HepG2 (cell line): ENCODE measurements at places on chromosomes 4 and X. TPM values are rescaled to one million over a fixed set of nuclear protein-coding genes. Genes with fewer than 3 reads are reported as not detected.

Gene HTN1
- total RNA-seq: not detected in 2 replicates

Gene ACOX3
- 17.0 and 17.8 TPM in 2 replicates for total RNA-seq

Gene TRPC5OS
- total RNA-seq: not detected in 2 replicates

Gene PRKG2
- total RNA-seq: 0.04 TPM in 1 of 2 replicates, not detected in the other

Gene ELF2
- 35.4 and 44.5 TPM in 2 replicates for total RNA-seq

Gene CDKL5
- total RNA-seq: 7.0 and 9.2 TPM in 2 replicates

Gene DUSP9
- 357 and 435 TPM in 2 replicates for total RNA-seq

Gene GPM6B
- not detected in 2 replicates for total RNA-seq

Gene UGT2B28
- total RNA-seq: 0.11 TPM in 1 of 2 replicates, not detected in the other

Gene CYSLTR1
- total RNA-seq: not detected in 2 replicates

Gene GPR173
- not detected in 2 replicates for total RNA-seq

Gene DCHS2
- total RNA-seq: not detected in 2 replicates

Gene ATOH1
- not detected in 2 replicates for total RNA-seq

DNA sequence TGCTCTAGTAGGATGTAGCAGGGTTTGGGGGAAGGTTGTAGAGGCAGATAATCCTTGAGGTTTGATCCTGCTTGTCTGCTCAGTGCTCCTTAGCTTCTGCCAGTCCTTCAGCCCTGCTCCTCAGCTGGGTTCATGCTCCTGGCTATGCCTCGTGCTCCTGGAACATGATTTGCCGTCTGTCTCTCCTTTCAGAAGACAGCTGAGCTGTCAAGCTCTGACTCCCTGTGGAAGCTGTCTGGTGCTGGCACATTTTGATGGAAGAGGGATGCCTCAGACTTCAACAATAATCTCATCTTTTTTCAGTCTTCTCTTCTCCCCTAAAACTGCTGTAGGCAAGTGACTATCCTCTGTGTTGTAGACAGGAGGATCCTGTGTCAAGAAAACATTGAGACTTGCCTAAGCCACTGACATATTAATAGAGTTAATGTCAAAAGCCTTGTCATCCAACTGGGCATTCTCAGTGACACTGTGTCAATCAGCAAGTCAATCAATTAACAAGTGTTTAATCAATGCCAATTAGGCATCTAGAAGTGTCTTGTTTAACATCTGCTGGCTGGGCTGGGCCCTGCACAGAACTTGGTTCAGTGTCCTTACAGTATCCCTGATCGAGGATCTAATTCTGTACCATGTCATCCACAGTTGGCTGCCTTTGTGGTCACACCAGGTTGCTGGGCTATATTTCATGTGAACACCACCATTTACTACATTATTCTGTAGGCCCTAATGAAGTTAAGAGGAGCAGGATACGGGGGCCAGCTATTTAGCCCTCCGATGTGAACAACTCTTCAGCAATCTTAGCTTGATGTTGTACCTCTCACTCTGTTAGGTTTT, 96.7 kb downstream of the SYNPO2 start:
- H3K4me3 ChIP-seq: no peak overlapping the region
- H3K27me3 ChIP-seq: peaks cover 3% of the 10 kb centered on the region; the same call in 1 of the 2 replicates
- no peaks in the 10 kb centered on the region for H3K36me3 ChIP-seq
- H3K4me1 ChIP-seq: no peaks in the 10 kb centered on the region
- DNase-seq: no peak

DNA sequence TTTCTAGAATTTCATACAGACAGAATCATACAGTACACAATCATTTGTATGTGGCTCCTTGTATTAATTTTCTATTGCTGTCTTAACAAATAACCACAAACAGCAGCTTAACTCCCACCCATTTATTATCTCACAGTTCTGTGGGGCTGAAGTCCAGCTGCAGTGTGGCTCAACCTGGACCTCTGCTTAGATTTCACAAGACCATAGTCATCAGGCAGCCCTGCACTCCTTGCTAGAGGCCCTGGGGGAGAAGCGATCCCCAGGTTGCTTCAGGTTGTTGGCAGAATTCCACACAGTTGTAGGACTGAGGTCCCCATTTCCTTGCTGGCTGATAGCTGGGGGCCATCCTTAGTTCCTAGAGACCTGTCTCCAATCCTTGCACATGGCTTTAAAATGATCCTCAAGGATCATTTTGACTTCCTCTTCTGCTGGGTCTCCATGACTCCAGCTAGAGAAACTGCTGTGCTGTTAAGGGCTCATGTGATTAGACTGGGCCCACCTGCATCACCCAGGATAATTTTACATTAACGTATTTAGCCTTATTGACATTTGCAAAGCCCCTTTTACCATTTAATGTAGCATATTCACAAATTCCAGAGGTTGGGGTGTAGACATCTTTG, 60.9 kb upstream of the SMAD1 start:
- H3K4me1 ChIP-seq: peaks cover 9% of the 10 kb centered on the region
- no peak overlapping the region for H3K27ac ChIP-seq
- peak; percentile 51 for DNase-seq
- no peak overlapping the region for H3K4me3 ChIP-seq

GRCh38 chr4:8643441-8643840, 50.9 kb downstream of the CPZ start:
- no peak overlapping the region for H3K27ac ChIP-seq
- H3K27me3 ChIP-seq: peaks cover 20% of the 10 kb centered on the region
- H3K4me1 ChIP-seq: no peaks in the 10 kb centered on the region
- H3K36me3 ChIP-seq: no peaks in the 10 kb centered on the region
- H3K4me3 ChIP-seq: no peak overlapping the region
- no peak for DNase-seq

DNA sequence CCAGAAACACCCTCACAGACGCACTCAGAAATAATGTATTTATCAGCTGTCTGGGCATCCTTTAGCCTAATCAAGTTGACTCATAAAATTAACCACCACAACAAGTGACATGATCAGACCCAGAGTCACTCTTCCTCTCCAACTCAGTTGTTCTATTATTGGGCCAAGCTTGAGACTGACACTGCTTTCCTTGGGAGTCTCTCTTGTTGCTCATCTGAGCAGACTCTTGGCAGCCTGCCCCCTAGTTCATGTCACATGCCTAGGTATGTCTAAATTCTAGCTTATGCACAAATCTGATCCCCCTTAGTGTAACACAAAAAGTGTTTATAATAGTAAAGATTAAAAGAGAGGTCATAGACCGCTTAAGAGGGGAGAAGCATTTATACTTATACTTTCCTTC, 72.6 kb upstream of the ADAMTS3 start:
- H3K27ac ChIP-seq: no peak overlapping the region
- no peak overlapping the region for H3K4me3 ChIP-seq
- no peaks in the 10 kb centered on the region for H3K4me1 ChIP-seq
- DNase-seq: no peak
- H3K36me3 ChIP-seq: no peaks in the 10 kb centered on the region

- no peak overlapping the region for H3K27ac ChIP-seq
- H3K36me3 ChIP-seq: no peaks in the 10 kb centered on the region
- H3K4me1 ChIP-seq: no peaks in the 10 kb centered on the region
- no peak overlapping the region for H3K4me3 ChIP-seq
Measured at GRCh38 chr4:87541521-87541920, 12.3 kb upstream of the SPARCL1 start.

DNA sequence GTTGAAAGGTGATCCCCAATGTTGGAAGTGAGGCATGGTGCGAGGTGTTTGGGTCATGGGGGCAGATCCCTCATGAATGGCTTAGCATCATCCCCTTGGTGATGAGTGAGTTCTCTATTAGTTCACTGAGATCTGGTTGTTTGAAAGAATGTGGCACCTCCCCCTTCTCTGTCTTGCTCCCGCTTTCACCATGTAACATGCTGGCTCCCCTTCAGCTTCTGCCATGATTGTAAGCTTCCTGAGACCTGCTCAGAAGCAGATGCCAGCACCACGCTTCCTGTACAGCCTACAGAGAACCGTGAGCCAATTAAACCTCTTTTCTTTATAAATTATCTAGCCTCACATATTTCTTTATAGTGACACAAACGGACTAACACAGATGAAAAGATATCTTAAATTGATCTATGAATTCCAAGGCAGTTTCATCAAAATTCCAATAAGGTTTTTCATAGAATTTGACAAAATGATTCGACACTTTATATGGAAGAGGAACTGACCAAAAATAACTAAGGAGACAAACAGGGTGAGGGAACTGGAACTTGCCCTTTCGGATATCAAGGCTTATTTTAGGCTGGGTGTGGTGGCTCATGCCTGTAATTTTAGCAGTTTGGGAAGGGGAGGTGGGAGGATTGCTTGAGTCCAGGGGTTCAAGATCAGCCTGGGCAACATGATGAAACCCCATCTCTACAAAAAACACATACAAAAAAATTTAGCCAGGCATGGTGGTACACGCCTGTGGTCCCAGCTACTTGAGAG, 56.9 kb upstream of the OGT start:
- no peaks in the 10 kb centered on the region for H3K4me1 ChIP-seq
- no peak overlapping the region for H3K27ac ChIP-seq
- no peak for DNase-seq

- no peaks in the 10 kb centered on the region for H3K4me1 ChIP-seq
- H3K4me3 ChIP-seq: no peak overlapping the region
- H3K27ac ChIP-seq: no peak overlapping the region
- H3K36me3 ChIP-seq: no peaks in the 10 kb centered on the region
- no peaks in the 10 kb centered on the region for H3K27me3 ChIP-seq
- DNase-seq: no peak
Measured at GRCh38 chrX:130347321-130347720, 7.6 kb downstream of the SLC25A14 start.

DNA sequence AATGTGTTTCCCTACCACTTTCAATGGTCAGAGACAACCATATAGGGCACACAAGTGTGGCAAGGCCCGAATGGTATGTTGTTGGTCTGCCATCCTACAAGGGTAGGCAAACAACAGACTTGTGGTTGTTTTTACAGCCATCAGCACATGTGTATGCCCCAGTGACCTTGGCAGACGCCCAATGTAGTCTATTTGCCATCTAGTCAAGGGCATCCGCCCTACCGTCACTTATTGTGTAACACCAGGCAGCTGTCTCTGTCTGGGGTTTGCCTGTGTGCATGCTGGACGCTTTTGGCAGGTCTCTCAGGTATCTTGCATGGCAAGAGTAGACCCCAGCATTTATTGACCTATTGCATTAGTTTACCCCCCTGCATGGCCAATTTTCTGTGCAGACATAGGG, 1145.5 kb upstream of the POU3F4 start:
- H3K4me1 ChIP-seq: no peaks in the 10 kb centered on the region
- H3K4me3 ChIP-seq: no peak overlapping the region
- no peak for DNase-seq
- no peaks in the 10 kb centered on the region for H3K27me3 ChIP-seq
- no peaks in the 10 kb centered on the region for H3K36me3 ChIP-seq

GRCh38 chr4:17962171-17962570, 59.4 kb downstream of the LCORL start:
- no peaks in the 10 kb centered on the region for H3K27me3 ChIP-seq
- DNase-seq: no peak
- H3K36me3 ChIP-seq: peaks cover 10% of the 10 kb centered on the region
- H3K4me3 ChIP-seq: no peak overlapping the region

DNA sequence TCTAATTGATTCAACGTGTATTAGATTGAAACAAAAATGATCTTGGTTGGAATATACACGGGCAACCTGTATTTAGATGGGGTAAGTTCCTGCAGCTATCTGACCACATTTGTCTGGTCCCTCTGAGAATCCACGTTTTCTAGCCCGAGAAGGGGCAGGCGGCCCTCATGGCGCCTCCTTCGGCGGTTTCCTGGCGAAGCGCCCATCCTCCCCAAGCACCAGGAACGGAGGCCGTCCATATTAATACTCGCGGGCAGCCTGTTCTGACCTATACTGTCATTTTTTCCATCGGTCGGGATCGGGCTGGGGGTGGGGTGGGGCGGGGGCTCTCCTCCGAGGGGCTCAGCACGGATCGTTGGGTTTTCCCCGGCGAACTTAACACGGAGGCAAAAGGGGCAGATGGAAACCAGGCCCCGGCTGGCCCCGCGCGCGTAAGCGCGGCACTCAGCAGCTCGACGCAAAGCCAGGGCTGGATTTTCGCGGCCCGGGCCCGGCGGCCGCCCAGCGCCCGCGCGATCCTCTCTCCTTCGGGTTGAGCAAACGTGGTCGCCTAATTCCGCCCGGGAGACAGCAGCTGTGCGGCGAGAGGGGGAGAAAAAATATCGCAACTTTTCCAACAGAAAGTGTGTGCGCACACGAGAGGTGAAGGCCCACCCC, 77.2 kb upstream of the BCOR start:
- peaks cover 54% of the 10 kb centered on the region for H3K4me1 ChIP-seq
- H3K4me3 ChIP-seq: peak overlapping the region; percentile 74
- peak overlapping the region; percentile 95 for H3K27ac ChIP-seq
- DNase-seq: peak; percentile 22
- no peaks in the 10 kb centered on the region for H3K36me3 ChIP-seq

GRCh38 chrX:68454476-68455150, 21.3 kb upstream of the OPHN1 start:
- no peak for DNase-seq
- H3K4me3 ChIP-seq: peak overlapping the region; percentile 23; the same call in 1 of the 2 replicates
- H3K36me3 ChIP-seq: no peaks in the 10 kb centered on the region
- H3K27me3 ChIP-seq: no peaks in the 10 kb centered on the region
- H3K27ac ChIP-seq: peak overlapping the region; percentile 48
- peaks cover 6% of the 10 kb centered on the region; the same call in 1 of the 2 replicates for H3K4me1 ChIP-seq

- H3K27me3 ChIP-seq: peaks cover 2% of the 10 kb centered on the region; the same call in 1 of the 2 replicates
- no peaks in the 10 kb centered on the region for H3K4me1 ChIP-seq
- peak; percentile 19 for DNase-seq
- no peak overlapping the region for H3K27ac ChIP-seq
- H3K36me3 ChIP-seq: no peaks in the 10 kb centered on the region
- peak overlapping the region; percentile 30; the same call in 1 of the 2 replicates for H3K4me3 ChIP-seq
Measured at GRCh38 chrX:427812-428725, 41.4 kb upstream of the PPP2R3B start.

DNA sequence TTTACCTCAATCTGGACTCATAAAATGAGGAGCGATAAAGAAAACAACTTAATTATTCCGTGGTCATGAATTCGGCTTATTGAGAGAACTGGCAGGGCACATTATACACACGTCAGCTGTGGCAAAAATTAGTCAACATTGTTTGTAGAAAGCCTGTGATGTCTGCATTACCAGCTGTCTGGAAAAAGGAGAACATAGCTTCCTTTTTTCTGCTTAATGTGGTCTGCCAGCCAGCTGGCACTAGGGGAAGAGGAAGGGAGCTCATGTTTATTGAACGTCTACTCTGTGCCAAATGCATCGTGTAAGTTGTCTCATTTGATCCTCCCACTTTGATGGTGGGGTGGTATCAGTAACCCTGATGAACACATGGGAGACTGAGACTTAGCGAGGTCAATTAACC, 367.6 kb downstream of the ARHGAP24 start:
- H3K4me3 ChIP-seq: no peak overlapping the region
- no peaks in the 10 kb centered on the region for H3K36me3 ChIP-seq
- no peak overlapping the region for H3K27ac ChIP-seq
- no peak for DNase-seq
- no peaks in the 10 kb centered on the region for H3K4me1 ChIP-seq
